NCI-H1048 (cell line): ENCODE measurements at places on chromosomes 6 and 20.

GRCh38 chr20:1804554-1804956 is 90.7 kb upstream of the SIRPA start:
- no peak for DNase-seq

- DNase-seq = no peak
Measured at GRCh38 chr6:149086363-149086762, 231.1 kb upstream of the TAB2 start.

DNA sequence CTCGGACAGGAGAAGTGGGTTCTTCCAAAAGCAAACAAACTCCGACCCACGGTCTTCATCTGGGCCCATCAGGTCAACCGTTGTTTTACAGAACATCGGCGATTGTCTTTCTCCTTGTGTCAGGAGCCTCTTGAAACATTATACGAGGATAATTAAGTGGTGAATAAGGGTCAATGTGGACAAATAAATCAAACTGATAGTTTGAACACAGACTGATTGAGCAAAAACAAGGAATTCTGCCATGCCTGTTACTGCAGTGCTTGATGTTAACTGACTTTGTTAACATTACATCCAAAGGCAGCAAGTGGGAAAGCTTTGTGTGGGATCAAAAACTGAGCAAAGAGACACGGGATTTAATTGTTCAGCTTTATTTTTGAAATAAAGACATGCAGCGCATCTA is 101.1 kb upstream of the IFNGR1 start:
- DNase-seq = no peak

DNA sequence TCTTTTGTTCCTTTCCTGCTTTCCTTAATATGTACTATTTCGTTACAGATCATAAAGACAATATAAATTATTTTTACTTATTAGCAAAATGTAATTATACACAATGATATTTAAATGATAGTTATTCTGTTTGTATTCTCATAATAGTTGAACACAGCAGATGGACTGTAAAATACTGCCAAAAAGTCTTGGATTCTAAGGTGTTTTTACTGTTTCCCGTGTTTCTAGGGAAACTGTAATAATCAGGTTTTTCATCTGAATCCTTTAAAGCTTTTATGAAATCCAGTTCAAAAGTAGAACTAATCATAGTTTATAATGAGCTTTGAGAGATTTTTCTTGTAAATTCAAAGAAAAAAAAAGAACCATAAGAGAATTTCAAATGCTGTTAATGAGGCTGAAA is 148.4 kb downstream of the GRIK2 start:
- no peak for DNase-seq

DNA sequence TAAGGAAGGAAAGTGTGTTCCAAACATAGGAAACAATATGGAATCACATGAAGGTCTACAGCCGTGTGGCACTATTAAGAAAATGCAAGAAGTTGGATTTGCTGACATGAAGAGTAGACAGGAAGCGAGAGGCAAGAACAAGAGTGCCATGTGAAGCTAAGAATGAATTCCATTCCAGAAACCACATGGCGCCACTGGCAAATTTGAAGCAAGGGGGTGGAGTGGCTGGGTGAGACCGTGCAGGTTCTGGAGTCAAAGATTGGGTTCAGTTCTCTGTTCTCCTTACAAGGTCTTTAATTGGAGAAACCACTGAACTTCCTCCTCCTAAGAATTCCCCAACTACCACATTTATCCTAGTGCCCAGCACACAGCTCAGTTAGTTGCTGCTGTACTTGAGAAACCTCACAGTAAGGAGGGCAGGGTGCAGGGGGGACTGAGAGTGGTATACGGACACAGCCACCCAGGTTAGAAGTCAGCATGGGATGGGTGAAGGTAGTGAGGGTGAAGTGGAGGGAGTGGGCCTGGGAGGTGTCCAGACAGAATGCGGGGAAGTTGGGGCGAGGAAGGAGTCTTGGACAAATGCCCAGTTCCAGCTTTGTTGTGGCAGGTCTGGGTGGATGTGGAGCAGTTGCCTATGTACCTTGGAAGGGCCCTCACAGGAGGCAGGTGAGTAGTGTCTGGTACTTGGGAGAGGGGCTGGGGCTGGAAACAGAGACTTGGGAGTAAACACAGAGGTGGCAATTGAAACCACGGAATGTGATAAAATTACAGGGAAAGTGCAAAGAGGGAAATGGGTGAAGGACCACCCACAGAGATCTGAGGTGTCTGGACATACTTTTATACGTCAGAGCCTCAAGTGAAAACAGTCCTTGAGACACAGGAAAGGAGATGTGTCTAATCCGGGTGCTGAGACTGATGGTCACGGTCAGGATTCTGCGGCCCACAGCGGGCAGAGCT is 14.3 kb downstream of the LYRM4 start:
- DNase-seq = no peak

GRCh38 chr6:121652726-121653623 is 217.5 kb downstream of the GJA1 start:
- DNase-seq = no peak

- DNase-seq = no peak
Measured at GRCh38 chr6:94341173-94341572, 921.8 kb upstream of the EPHA7 start.

- DNase-seq = no peak
Measured at GRCh38 chr6:13072686-13073347, 255.5 kb downstream of the TBC1D7 start.

DNA sequence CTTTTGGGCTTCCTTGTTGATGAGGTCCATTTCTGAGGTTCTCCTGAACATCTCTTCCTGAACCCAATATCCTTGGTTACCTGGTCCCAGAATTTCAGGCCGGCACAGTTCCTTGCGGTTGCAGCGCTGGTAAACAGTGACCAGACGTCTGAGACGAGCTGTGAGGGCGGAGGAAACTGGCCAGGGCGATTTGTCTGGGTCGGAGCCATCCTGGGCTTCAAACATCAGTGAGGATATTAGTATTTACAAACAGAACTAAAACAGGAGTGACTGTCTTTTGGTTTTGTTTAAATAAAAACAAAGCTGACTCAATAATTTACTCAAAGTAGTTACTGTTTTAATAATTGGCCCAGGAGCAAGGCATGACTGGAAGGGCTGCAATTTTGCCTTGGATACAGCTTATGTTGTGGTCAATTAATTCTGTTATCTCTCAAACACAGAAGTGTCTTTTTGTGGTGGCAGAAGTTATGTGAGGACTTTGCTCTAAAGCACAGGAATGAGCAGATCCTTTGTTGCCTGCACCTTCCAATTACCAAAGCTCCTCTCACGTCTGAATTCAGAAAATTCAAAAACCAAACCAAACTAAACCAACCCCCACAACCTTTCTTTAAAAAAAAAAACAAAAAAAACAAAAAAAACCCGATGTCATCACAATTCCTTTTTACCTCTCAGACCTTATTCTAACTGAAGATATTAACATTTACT is 58.7 kb upstream of the EMILIN3 start:
- no peak for DNase-seq
